ENCODE measurements at places on chromosomes 2 and 18.

GRCh38 chr2:8382485-8382884, 299.4 kb upstream of the ID2 start:
- DNase-seq = no peak

GRCh38 chr18:12497296-12497695, 89.6 kb downstream of the PRELID3A start:
- no peak for DNase-seq

GRCh38 chr2:71410696-71411095, 42.7 kb upstream of the DYSF start:
- no peak for DNase-seq

GRCh38 chr2:76763276-76763675, 758.9 kb downstream of the LRRTM4 start:
- no peak for DNase-seq

DNA sequence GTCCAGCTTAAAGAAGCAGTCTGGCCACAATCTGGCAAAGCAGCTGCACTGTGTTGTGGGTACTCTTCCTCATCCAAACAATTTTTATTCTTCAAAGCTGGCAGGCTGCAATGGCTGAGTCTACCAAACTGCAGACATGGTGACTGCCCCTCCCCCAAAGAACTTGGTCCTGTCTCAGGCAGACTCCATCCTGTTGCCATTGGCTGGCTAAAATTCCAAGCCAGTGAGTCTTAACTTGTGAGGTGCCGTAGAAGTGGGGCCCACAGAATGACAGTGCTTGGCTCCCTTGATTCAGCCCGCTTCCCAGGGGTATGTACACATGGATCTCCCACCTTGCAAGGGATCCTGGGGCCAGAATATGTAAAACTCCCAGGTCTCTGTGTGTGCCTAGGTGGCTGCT, 14.5 kb upstream of the NXPH2 start:
- DNase-seq = no peak

DNA sequence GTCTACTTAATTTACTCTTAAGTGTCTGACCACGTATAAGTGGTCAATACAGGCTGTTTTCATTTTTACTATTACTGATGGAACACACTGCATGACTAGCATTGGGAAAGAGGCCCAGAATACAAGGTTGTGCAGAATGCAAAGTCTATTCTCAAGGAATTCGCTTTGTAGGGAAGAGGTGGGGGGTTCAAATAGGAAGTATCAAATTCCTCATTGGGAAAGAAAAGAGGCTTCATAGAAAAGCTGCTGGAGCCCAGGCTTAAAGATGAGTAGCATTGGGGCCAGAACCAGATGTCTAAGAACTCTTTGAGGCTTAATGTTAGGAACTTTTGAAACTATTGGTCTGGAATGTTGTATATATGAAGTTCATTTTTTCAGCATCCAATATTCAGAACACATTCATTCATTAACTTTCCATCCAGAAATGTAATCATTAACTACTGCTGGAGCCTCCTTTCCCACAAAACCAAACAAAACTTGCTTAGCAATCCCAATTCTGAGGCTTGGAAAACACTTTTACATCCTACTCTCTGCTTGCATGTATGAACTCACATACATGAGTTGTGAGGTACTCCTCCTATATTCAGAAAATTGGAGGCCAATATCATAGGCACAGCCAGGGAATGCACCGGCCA, 994 bp upstream of the LRATD1 start:
- no peak for DNase-seq

DNA sequence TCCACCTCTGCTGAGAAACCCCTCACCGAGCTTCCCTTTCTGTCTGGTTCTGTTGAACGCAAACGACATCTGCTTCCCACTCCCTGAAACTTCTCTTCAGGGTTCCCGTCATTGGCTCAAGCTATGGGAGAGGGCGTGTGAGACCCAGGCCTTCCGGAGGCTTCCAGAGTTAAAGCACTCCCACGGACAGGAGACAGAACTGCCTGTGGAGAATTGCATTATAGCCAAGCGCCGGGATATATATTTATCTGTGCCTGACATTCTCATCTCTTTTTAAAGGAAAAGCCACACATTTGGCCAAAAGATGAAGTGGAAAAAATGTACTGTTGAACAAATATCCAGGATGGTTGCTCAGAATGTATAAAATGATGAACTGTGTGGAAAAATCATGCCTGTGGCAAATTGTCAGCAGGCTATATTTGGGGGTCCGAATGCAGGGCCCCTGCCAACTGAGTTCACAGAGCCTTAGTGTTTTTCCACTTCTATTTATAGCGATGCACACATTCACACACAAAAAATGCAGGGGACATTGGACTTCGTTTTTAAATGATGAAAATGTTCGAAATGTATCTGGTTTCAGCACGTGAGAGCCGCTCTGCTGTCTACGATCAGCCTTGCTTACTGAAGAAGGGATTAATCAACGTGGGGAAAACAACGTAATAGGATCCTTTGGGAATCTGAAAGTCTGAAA, 59.5 kb downstream of the E2F6 start:
- DNase-seq = no peak

- no peak for DNase-seq
These were observed 79.9 kb downstream of the HNRNPLL start for GRCh38 chr2:38522754-38523349.

- no peak for DNase-seq
These were observed 21.5 kb upstream of the EPC2 start for GRCh38 chr2:148623086-148623485.

- no peak for DNase-seq
These were observed 223.3 kb upstream of the STON1 start for GRCh38 chr2:48306409-48307284.

DNA sequence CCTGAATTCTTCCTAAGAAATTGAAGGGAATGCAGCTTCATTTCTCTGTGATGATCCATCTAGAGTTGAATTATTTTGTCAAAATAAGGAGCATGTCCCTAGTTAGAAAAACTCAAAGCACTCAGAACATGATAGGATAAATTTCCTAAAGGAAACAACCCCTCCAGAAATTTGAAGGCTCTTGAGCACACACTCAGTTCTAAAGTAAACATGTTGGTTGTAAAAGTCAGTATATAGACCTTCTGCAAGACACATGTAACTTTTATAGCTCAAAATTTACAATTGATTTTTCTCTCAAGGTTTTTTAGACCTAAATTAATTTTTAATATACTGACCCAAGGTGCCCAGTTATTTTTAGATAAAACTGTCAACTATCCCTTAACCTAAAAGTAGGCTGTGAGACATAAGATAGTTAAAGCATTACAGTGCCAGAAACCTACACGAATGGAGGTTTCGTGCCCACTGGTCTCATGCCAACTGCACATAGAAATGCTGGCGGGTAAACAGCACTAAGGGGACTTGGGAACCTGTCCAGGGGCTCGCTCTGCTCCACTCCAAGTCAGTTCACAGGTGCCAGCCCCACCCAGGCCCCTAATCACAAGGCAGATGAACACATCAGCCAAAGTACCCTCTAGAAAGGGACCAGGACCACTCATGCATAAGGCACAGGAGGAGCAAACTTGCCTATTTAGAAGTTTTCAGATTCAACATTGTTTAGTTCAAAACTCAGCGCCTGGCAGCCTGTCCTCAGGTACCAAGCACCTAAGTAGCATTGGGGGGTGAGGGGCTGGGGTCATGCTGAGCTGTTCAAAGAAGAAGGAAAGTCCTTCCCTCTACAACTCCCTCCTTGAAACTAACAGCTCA, 106.5 kb downstream of the SMC6 start:
- no peak for DNase-seq

- DNase-seq = no peak
These were observed 81.1 kb downstream of the ASB1 start for GRCh38 chr2:238507836-238508235.

- DNase-seq = no peak
These were observed 37.2 kb upstream of the PXDN start for GRCh38 chr2:1781291-1782080.

DNA sequence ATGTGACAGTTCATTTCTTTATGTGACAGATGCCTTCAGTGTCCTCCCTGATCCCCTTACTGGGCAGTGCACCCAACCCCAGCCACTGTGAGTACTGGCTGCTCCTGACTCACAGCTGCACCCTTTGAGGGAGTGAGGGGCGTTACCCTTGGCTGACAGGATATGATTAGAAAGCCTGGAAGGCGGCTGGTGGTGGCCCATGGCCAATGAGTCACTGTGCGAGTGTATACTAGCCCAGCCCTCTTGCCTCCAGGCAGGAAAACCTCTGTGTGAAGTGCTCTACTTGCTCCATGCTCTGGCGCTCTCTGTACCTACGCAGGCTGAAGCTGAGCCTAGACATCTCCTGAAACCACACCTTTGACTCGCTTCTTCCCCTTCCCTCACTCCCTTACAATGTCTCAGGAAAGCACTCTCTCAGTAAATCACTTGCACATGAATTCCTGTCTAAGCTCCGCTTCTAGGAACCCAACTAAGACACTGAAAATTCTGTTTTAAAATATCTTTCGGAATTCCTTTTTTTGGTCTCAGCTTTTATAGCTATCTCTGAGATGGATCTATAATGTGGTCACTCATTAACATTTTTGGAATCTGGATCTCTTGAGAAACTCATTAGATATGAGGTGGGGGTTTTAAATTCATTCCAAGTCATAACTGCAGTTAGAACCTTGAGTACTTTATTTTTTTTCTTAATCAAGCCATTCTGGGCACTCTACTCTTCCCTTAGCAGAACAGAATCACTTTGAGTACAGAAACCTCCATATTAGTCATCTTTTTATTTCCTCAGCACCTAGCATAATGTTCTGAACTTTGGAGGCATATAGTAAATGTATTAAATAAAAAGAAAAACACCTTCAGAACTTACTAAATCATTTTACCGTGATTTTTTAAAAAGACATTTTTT, 25.3 kb upstream of the STAM2 start:
- peak; percentile 68 for DNase-seq
